ENCODE measurements at places on chromosomes 13 and 19.

DNA sequence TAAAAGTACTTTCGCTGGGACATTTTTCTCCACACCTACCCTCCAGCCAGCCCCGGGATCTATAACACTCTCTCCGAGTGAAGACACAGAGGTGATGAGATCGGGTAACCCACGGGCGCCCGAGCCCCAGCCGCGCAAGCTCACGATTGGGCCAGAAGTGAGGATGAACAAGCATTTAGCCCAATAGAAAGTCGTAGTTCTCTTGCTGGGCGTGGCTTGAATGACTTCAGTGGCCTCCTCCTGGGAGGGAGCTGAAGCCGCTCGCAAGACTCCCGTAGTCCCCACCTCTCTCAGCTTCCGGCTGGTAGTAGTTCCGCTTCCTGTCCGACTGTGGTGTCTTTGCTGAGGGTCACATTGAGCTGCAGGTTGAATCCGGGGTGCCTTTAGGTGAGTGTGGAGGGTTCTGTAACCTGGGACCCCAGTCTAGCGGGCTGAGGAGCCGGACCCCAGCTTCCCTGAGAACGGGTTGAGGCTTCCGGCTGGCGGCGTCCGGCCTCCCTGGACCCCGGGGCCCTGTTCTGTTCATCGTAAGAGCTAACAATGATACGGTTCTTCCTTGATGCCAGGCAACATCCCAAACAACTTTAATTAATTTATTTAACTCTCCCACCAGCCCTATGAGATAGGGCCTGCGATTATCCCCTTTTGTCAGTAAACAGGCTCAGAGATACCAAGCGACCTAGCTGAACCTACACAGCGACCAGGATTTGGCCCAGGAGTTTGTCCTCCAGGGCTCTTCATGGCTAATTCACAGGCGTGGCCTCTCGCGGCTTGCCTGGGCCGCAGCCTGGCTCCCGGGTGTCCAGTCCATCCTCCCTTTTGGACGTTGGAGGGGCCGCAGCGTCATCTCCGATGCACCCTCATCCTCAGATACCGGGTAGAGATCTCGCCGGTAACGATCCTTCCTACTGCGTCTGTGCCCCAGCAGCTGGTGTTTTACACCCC is at the start of gene COX6B1:
Gene COX6B1, plus strand, starts transcription at position 307 of the 945 bp plus-strand sequence. CDS start 2,921 bp downstream, outside the sequence.
- DNase-seq, result peak; percentile 86

DNA sequence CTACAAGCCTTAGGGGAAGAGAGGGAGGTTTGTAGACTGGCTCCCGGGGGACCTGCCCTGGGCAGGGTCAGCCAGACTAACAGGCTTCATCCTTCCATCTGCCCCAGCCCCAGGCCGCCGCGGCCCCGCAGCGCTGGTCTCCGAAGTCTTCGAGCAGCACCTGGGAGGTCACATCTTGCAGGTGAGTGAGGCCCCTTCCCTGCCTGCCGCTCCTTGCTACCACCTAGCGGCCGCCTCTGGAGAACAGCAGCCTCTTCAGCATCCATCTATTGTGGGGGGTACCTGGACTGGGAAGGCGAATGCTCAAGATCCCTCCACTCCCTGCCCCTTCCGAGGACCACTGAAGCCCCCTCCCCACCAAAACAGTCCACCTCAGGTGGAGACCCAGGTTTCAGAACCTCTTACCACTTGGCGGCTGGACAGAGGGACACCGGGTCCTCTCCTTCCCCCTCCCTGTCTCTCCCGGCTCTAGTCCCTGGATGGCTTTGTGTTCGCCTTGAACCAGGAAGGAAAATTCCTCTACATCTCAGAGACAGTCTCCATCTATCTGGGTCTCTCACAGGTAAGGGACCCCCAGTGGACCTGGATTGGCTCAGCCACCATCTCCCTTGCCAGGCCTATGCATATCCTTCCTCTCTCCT is 12.7 kb downstream of the NPAS1 start:
- DNase-seq, result no peak

- no peak for DNase-seq
Measured at GRCh38 chr19:17041976-17042375, 15.4 kb upstream of the CPAMD8 start.

DNA sequence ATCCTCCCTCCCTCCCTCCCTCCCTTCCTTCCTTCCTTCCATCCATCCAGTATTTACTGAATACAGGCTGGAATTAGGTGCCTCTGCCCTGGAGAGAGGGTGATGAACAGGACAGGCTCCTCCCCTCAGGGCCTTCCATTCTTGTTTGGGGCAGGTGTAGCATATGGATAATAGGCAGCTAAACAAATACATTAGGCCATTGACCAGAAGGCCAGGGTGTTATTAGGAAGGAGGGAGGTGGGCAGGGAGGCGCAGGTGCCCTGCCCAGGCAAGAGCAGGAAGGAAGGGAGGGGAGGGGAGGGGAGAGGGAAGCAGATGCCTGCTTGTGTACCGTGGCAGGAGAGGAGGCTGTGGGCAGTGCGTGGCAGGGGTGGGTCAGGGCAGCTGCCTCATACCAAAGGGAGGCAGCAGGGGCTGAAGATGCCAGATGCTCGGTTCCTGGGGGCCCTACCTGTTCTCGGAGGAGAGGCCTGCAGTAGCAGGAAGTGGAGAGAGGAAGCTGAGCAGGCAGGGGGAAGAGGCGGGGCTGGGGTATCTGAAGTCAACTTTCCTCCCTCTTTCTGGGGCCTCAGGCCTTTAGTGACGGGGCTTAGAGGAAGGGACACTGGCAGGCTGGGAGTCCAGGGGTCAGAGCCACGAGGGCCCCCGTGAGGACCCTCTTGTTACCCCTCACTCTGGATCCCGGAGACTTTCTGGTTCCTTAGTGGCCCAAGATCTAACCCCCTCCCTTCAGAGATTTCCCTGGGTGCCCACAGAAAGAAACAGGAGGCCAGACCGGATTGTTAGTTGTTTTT is at the start of gene RINL:
Gene RINL, minus strand, starts transcription at position 495 of the 794 bp plus-strand sequence. CDS start 1,533 bp downstream, outside the sequence.
- DNase-seq, result no peak

DNA sequence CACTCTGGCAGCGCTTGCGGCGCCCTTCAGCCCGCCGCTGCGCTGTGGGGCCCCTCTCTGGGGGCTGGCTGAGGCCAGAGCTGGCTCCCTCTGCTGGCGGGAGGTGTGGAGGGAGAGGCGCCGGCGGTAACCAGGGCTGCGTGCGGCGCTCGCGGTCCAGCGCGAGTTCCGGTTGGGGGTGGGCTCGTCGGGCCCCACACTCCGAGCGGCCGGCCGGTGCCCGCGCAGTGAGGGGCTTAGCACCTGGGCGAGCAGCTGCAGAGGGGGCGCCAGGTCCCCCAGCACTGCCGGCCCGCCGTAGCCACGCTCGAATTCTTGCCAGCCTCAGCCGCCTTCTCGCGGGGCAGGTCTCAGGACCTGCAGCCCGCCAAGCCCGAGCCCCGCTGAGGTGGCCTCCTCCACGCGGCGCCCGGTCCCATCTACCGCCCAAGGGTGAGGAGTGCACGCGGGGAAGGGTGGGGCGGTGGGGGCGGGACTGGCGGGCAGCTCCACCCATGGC is 879.0 kb upstream of the SLITRK5 start:
- DNase-seq, result no peak

DNA sequence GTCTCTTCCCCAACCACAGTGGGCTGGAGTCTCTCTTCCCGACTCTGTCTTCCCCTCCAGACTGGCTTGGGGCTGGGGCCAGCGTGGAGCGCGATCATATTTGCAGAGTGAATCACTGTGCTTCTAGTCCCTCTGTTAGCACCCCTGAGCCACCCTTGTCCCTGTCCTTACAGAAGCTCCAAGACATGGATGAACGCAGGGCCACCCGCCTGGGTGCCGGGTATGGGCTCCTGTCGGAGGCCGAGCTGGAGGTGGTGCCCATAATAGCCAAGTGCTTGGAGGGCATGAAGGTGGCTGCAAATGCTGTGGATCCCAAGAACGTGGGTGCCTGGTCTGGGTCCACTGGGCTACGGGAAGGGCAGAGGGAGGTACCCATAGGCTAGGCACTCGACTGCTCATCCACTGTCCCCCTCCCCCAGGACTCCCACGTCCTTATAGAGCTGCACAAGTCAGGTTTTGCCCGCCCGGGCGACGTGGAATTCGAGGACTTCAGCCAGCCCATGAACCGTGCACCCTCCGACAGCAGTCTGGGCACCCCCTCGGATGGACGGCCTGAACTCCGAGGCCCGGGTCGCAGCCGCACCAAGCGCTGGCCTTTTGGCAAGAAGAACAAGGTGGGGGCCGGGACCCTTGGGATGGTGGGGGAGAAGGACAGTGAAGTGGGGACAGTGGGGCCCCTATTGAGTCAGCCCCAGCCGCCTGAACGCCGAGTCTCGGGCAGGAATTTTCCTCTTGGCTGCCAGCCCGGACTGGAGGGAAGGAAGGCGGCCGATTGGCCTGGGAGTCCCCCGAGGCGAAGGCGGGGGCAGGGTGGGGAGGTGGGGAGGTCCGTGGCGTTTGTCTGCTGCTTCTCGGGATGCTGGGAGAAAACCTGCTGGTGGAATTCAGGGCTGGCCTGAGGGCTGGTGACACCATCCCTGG is 5.2 kb downstream of the TRIP10 start:
- DNase-seq, result peak; percentile 90

DNA sequence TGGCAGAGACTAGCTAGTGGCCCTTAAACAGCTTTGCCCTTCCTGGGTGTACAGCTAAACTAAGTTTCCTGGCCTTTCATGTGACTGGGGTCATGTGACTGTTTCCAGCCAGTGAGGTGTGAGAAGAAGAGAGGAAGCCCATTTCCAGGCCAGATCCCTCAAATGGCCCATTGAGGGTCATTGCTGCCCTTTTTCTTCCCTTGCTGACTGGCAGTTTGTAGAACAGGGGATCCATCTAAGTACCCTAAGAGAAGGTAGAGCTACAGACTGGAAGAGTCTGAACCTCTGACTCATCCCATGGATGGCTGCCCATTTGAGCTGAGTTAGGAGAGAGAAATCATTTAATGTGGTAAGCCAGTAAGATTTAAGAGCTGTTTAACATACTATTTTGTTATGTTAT is 2.8 kb downstream of the SWSAP1 start:
- peak; percentile 64 for DNase-seq

- peak; percentile 40 for DNase-seq
Measured at GRCh38 chr13:80131204-80131603, 209.7 kb downstream of the SPRY2 start.

DNA sequence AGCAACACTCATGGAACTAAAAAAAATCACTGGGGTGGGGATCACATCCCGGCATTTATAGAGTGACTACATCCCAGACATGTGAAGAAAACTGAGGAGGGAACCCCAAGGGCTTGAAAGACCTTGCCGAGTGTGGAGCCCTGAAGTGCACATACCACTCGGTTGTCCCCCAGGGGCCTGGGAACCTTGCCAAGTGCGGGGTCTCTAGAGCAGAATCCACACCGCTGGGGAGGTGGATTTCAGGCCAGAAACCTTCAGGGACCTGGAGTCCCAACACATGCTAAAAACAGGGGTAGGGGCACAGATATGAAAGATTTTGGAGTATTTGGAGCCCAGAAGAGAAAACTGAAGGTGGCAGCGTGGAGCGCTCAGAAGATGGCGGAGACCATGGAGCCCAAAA is 35.2 kb downstream of the ERICH4 start:
- no peak for DNase-seq

DNA sequence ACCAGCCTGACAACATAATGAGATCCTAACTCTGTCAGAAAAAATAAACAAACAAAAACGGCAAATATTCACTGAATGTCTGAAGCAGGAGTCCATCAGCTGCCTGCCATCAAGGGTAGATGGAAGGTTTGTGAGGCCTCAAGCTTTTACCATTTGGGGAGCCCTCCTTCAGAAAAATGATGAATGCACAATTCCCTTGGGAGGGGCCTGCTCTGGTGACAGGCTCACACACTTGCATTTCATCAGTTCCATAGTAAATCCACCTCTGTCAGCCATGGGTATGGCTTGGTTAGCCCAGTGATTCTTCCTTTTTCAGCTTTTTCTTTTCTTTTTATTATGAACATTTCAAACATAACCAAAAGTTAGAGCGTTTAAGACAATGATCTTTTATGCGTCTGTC is 26.3 kb upstream of the KATNAL1 start:
- DNase-seq, result no peak

GRCh38 chr13:79237981-79238380 is 168.1 kb downstream of the RBM26 start:
- DNase-seq, result no peak

DNA sequence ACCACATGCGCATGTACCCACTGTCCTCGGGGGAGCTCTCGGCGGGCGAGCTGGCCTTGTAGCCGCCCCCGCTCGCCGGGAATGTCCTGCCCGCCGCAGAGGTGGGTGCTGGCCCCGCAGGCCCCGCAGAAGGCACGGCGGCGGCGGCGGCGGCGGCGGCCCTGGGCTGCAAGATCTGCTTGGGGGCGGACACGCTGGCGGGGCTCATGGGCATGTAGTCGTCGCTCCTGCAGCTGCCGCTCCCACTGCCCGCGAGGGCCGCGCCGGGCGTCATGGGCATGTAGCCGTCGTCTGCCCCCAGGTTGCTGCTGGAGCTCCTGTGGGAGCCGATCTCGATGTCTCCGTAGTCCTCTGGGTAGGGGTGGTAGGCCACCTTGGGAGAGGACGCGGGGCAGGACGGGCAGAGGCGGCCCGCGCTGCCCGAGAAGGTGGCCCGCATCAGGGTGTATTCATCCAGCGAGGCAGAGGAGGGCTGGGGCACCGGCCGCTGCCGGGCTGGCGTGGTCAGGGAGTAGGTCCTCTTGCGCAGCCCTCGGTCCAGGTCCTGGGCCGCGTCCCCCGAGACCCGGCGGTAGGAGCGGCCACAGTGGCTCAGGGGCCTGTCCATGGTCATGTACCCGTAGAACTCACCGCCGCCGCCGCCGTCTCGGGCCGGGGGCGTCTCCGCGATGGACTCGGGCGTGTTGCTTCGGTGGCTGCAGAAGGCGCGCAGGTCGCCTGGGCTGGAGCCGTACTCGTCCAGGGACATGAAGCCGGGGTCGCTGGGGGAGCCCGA is 2.4 kb downstream of the IRS2 start:
- DNase-seq, result peak; percentile 21

- DNase-seq, result no peak
Measured at GRCh38 chr13:64457976-64458375, 2772.2 kb downstream of the PCDH9 start.

GRCh38 chr19:42628411-42629140 is 33.9 kb upstream of the CEACAM8 start:
- no peak for DNase-seq

DNA sequence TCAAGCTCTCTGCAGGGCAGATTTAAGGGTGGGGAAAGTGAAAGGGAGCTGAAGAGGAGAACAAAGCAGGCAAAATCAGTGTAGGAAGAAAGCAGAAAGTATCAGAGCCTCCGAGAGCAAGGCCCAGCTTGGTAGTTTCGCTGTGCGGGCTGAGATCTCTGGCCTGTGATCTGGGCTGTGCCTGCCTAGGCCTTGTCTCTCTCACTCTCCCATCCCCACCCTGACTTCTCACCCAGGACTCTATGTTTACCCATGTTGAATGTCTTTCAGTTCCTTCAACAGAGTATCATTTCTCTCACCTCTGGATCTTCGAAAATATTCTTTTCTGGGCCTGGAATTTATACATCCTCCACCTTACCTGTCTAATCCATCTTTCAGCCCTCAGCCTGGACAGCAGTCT is 391.3 kb downstream of the FOXO1 start:
- DNase-seq, result no peak

GRCh38 chr13:48393698-48394085 is 19.2 kb downstream of the LPAR6 start:
- no peak for DNase-seq

Measured in ovary (tissue), 10 donors.